LHCN-M2 (cell line): ENCODE measurements at places on chromosomes 3 and 15.

GRCh38 chr3:61571516-61572336, 10.4 kb downstream of the PTPRG start:
- DNase-seq = peak; percentile 88

- DNase-seq = no peak
These were observed 653.6 kb downstream of the NSUN3 start for GRCh38 chr3:94716326-94717018.

DNA sequence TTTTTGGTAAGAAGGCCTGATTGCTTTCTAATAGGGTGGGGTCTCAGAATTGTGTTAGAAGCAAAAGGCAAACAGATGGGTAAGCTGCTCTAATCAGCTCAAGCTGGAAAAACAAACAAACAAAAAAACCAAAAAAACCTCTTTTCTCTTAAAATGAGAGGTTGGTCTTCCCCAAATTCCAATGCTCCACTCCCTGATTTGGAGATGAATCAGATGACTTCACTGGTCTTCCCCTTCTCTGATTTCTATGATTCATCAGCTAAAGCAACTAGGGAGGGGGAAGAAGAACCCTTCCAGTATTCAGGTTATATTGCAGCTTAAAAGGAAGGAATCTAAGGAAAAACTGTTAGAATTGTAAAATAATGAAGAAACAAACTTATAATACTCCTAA, 9.6 kb upstream of the ANXA2 start:
- peak; percentile 90 for DNase-seq

- peak; percentile 54 for DNase-seq
These were observed 34.0 kb downstream of the BHLHE40 start for GRCh38 chr3:5013021-5013906.

DNA sequence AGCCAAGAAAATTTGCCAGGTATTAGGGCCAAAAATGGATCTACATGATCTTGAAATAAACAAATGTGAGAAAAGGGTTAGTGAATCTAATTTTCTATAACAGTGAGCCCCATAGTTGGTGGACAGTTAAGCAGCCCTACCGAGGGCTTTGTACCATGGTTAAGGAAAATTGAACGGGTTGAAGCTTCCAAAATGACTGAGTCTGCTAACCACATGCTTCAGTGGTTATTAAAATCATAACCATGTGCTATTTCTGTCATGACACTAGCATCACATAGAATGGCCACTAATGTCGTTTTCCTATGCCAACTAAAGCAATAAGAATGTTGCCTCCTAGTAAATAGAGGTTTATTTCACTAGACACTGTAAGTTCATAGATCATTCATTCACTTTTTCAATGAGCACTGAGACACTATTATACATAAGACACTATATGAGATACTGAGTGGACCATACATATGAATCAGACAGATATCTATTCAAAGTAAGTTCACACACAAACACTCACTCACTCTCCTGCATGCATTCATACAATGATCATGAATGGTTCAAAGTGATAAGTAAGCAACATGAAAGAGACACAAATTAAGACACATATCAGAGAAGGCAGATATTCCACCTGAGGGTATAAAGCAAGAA, 4.3 kb downstream of the SST start:
- no peak for DNase-seq

DNA sequence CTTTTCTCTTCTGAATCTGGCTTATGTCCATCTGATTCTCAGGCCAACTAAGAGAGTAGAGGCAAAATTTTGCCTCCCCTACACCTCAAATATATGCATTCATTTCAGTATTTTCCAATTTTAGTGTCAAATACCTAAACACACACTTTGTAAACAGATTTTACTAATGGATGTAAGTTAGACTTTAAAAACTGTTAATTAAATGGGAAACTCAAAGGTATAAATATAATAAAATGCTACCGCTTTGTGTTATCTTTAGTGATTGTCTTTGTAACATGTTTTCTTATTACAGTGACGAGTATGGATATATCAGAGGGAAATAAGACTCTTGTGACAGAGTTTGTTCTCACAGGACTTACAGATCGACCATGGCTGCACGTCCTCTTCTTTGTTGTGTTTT, at the start of gene OR5AC2:
OR5AC2 (plus strand) TSS at position 301 of the 400 bp plus-strand sequence; CDS start at position 301, 0 bp downstream.
- no peak for DNase-seq

GRCh38 chr15:65841121-65841930, 28.0 kb upstream of the RAB11A start:
- peak; percentile 13 for DNase-seq

GRCh38 chr3:10219737-10220136, 28.5 kb upstream of the TATDN2 start:
- no peak for DNase-seq
